ENCODE measurements at places on chromosomes 5 and 9.

GRCh38 chr5:148733601-148734438 is 79.5 kb upstream of the HTR4 start:
- H3K36me3 ChIP-seq = no peaks in the 10 kb centered on the region
- H3K27ac ChIP-seq = no peak overlapping the region
- H3K27me3 ChIP-seq = no peaks in the 10 kb centered on the region
- DNase-seq = peak; percentile 73
- no peaks in the 10 kb centered on the region for H3K4me1 ChIP-seq
- no peak overlapping the region for H3K4me3 ChIP-seq

DNA sequence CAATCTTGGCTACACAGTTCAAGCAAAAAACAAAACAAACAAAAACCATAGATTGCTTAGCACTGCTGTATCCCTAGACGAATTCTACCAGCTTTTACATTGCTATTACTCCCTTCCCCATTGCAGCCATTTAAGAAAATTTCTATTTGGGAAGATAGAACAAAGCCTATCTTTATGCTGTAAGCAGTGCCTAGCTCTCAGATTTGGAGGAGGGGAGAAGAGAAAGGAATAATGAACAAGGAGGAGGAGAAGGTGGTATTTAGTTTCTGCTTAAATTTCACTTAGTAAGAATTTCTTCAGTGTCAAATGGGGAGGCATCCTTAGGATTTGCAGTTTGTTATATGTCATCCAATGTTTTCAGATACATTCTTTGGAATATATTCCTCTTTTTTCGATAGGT is 16.2 kb upstream of the TLE1 start:
- H3K4me3 ChIP-seq = no peak overlapping the region
- no peak for DNase-seq
- H3K27ac ChIP-seq = no peak overlapping the region
- no peaks in the 10 kb centered on the region for H3K27me3 ChIP-seq

DNA sequence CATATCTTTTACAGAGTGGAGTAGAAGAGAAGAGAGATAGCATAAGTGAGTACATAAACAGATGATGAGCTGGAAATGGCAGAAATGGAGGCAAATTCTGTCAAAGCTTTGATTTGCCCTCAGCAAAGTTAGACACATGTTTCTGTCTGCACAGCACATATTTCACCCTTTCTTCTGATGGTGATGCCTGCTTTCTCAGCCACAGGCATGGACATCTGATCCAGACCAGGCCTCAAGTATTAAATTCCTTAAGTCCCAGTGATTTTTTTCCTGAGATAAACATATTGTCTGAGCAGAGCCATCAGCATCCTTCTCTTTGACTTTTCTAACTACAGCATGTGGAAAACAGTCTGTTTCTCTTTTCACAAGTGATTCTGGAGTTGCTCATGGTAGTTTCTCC is 409.8 kb downstream of the MAN2A1 start:
- no peaks in the 10 kb centered on the region for H3K27me3 ChIP-seq
- no peak overlapping the region for H3K4me3 ChIP-seq
- H3K36me3 ChIP-seq = no peaks in the 10 kb centered on the region
- no peak for DNase-seq

DNA sequence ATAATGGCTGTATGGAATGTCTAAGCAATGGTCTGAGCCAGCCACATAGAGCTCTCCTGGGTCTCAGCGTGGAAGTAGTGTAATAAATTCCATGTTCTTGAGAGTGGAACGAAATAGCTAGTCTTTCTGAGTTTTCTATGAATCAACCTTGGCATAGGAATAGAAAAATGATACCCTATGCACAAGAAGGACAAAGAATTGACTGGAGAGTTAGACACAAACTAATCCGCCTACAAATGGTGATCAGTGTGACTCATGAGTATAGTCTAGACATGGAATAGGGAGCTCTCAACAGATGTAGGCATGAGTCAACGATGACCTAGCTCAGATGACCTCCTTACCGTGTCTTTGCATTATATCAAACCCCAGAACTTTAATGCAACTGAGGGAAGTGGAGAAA is 256.8 kb upstream of the GRIN3A start:
- no peaks in the 10 kb centered on the region for H3K36me3 ChIP-seq
- H3K4me3 ChIP-seq = no peak overlapping the region
- H3K27ac ChIP-seq = peak overlapping the region; percentile 27

- no peak overlapping the region for H3K27ac ChIP-seq
- no peak for DNase-seq
- H3K4me1 ChIP-seq = no peaks in the 10 kb centered on the region
- no peak overlapping the region for H3K4me3 ChIP-seq
- no peaks in the 10 kb centered on the region for H3K27me3 ChIP-seq
Observed at GRCh38 chr5:153893817-153894216, 144.9 kb downstream of the FAM114A2 start.

- no peaks in the 10 kb centered on the region for H3K4me1 ChIP-seq
- no peak for DNase-seq
- no peaks in the 10 kb centered on the region for H3K36me3 ChIP-seq
Observed at GRCh38 chr5:120124961-120125360, 339.1 kb upstream of the PRR16 start.

GRCh38 chr5:113293068-113293974 is 141.5 kb downstream of the TSSK1B start:
- H3K4me1 ChIP-seq = no peaks in the 10 kb centered on the region
- no peak for DNase-seq
- no peaks in the 10 kb centered on the region for H3K36me3 ChIP-seq
- no peak overlapping the region for H3K4me3 ChIP-seq
- peaks cover 8% of the 10 kb centered on the region for H3K27me3 ChIP-seq

DNA sequence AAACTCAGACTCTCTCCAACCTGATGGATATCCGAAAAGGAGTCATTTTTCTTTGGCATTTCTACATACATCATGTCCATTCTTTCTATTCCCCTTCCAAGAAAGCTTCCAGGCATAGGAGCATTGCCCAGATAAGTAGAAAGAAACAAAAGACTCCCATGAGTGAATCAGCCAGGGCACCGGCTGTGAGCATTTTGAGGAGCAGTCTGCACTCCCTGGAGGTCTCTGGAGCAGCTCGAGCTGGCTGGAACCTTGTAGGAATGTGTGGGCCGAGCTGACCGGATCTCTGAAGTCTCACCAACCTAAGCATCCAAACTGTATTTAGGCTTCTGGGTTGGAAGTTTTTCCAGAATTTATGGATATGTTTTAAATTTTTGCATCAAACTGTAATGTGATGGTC is 161.4 kb upstream of the TRPC7 start:
- H3K4me3 ChIP-seq = no peak overlapping the region
- peaks cover 14% of the 10 kb centered on the region for H3K4me1 ChIP-seq
- H3K27me3 ChIP-seq = no peaks in the 10 kb centered on the region
- H3K27ac ChIP-seq = no peak overlapping the region
- DNase-seq = no peak
- no peaks in the 10 kb centered on the region for H3K36me3 ChIP-seq

- no peak for DNase-seq
- H3K27ac ChIP-seq = no peak overlapping the region
- no peaks in the 10 kb centered on the region for H3K36me3 ChIP-seq
- H3K4me3 ChIP-seq = no peak overlapping the region
Observed at GRCh38 chr5:38615981-38616451, 59.6 kb upstream of the LIFR start.

- no peak overlapping the region for H3K27ac ChIP-seq
- no peaks in the 10 kb centered on the region for H3K36me3 ChIP-seq
- peaks cover 9% of the 10 kb centered on the region for H3K27me3 ChIP-seq
- H3K4me1 ChIP-seq = peaks cover 26% of the 10 kb centered on the region
- peak overlapping the region; percentile 14 for H3K4me3 ChIP-seq
- peak; percentile 43 for DNase-seq
Observed at GRCh38 chr5:154482528-154483449, 4.8 kb upstream of the HAND1 start.

- H3K27ac ChIP-seq = no peak overlapping the region
- H3K36me3 ChIP-seq = no peaks in the 10 kb centered on the region
- DNase-seq = no peak
- peak overlapping the region; percentile 39 for H3K4me3 ChIP-seq
- no peaks in the 10 kb centered on the region for H3K27me3 ChIP-seq
- no peaks in the 10 kb centered on the region for H3K4me1 ChIP-seq
Observed at GRCh38 chr5:102295534-102296177, 428 bp downstream of the SLCO4C1 start.

DNA sequence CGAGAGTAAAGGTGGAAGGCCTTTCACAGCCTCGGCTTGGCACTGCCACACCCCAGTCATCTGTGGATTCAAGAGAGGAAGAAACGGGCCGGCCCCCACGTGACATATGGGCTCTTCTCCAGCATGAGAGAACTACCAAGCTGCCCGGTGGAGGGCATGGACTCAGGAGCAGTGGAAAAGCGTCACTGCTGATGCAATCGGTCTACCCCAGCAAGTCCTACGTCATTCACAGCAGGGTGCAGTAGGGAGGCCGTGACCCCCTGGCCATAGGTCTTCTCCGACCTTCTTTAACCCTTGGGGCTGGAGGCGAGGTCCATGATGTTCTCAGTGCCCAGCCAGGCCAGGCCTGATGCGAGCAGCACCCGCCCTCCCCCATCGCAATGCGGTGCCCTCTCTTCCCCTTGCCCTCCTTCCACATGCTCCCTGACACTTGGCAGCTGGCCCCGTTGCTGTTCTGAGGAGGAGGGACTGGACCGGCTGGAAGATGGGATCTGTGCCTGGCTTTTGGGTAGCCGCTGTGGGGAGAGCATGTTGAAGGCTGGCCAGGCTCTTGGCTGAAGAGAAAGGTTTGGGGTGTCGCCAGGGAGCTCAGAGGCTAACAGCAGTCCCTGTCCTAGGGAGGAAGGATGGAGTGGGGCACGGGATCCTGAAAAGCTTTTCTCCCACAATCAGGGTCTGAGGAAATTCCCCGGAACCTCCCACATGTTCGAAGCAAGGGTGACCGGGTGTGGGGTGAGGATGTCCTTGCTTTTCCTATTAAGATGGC is 89.8 kb downstream of the LIFR start:
- no peak overlapping the region for H3K4me3 ChIP-seq
- DNase-seq = no peak
- H3K36me3 ChIP-seq = no peaks in the 10 kb centered on the region
- peaks cover 8% of the 10 kb centered on the region for H3K4me1 ChIP-seq

DNA sequence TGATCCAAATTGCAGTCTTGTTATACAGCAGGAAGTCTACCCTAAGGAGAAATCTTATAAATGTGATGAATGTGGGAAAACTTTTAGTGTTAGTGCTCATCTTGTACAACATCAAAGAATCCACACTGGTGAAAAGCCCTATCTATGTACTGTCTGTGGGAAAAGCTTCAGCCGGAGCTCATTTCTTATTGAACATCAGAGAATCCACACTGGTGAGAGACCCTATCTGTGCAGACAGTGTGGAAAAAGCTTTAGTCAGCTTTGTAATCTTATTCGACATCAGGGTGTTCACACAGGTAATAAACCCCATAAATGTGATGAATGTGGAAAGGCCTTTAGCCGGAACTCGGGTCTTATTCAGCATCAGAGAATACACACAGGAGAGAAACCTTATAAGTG is 10.4 kb downstream of the ZNF189 start:
- H3K27me3 ChIP-seq = no peaks in the 10 kb centered on the region
- no peaks in the 10 kb centered on the region for H3K4me1 ChIP-seq
- H3K4me3 ChIP-seq = no peak overlapping the region
- no peak for DNase-seq
- H3K27ac ChIP-seq = no peak overlapping the region

DNA sequence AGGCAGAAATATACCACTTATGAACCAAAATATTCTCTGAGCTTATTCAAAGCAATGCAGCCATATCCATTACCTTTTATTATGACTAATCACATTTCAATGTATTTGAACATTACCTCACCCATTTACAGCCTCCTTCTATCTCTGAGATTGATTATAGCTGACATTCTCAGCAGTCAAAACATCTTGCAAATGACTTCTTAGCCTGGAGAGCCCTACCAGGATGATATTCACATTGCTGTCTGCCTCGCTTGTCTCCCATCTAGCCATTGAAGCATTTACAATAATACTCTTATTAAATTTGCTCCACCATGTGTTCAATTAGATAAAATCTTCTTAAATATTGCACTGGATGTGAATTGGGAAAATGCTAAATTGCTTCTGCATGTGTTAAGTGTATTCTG is 1879.9 kb upstream of the ACO1 start:
- no peak for DNase-seq
- no peak overlapping the region for H3K4me3 ChIP-seq
- H3K4me1 ChIP-seq = no peaks in the 10 kb centered on the region

DNA sequence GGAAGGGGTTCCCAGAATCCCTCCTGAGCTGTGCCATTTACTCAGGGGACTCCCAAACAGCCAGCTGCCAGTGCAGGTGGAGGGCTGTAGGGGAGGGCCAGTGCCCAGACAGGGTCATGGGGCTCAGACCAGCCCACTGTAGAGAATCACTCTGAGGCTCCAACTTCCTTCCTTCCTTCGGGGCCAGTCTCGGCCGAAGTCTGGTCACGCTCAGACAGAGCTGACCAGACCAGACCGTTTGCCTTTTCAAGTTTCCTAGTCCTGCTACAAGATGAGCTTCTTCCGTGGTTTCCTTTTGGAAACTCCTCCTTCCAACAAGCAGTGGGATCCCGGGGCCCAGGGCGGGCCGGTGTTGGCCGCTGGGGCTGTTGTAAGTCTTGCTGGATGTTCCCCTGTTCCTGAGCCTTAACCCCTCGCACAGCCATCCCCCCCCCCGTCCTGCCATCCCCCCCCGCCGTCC is 52.6 kb downstream of the SAR1B start:
- H3K27me3 ChIP-seq = no peaks in the 10 kb centered on the region
- H3K4me3 ChIP-seq = no peak overlapping the region
- peaks cover 6% of the 10 kb centered on the region for H3K36me3 ChIP-seq
- no peaks in the 10 kb centered on the region for H3K4me1 ChIP-seq
- DNase-seq = no peak

- no peaks in the 10 kb centered on the region for H3K27me3 ChIP-seq
- no peak overlapping the region for H3K27ac ChIP-seq
- H3K4me1 ChIP-seq = no peaks in the 10 kb centered on the region
- H3K4me3 ChIP-seq = no peak overlapping the region
- DNase-seq = no peak
- no peaks in the 10 kb centered on the region for H3K36me3 ChIP-seq
Observed at GRCh38 chr5:28473531-28474107, 1435.2 kb upstream of the CDH9 start.

GRCh38 chr5:2997179-2997578 is 245.7 kb upstream of the IRX2 start:
- no peak overlapping the region for H3K27ac ChIP-seq
- H3K4me3 ChIP-seq = no peak overlapping the region
- H3K27me3 ChIP-seq = no peaks in the 10 kb centered on the region
- no peaks in the 10 kb centered on the region for H3K4me1 ChIP-seq
- no peak for DNase-seq

GRCh38 chr5:6730807-6731206 is 17.6 kb downstream of the TENT4A start:
- H3K36me3 ChIP-seq = no peaks in the 10 kb centered on the region
- H3K4me3 ChIP-seq = no peak overlapping the region
- DNase-seq = no peak
- no peaks in the 10 kb centered on the region for H3K27me3 ChIP-seq
- H3K27ac ChIP-seq = peak overlapping the region; percentile 20

DNA sequence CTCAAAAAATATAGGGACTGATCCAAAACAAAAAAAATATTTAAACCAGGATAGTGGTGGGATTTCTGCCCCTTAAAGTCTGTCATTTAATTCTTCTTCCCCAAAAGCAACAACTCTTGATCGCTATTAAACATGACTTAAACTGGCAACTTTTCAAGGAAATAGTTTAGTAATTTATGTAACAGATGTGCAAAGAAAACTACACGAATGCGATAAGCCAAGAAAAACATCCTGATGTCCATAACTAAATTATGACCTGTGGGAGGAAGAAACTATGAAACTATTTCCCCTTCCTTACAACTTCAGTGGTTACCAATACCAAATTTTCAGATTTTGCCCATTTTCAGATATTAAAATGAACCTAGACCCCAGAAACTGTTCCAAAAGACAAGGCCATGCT is 31.5 kb downstream of the CLINT1 start:
- H3K4me1 ChIP-seq = peaks cover 9% of the 10 kb centered on the region
- no peak for DNase-seq
- no peaks in the 10 kb centered on the region for H3K36me3 ChIP-seq

Data from Caco-2 (cell line).